ENCODE measurements at places on chromosomes 13 and 19.

DNA sequence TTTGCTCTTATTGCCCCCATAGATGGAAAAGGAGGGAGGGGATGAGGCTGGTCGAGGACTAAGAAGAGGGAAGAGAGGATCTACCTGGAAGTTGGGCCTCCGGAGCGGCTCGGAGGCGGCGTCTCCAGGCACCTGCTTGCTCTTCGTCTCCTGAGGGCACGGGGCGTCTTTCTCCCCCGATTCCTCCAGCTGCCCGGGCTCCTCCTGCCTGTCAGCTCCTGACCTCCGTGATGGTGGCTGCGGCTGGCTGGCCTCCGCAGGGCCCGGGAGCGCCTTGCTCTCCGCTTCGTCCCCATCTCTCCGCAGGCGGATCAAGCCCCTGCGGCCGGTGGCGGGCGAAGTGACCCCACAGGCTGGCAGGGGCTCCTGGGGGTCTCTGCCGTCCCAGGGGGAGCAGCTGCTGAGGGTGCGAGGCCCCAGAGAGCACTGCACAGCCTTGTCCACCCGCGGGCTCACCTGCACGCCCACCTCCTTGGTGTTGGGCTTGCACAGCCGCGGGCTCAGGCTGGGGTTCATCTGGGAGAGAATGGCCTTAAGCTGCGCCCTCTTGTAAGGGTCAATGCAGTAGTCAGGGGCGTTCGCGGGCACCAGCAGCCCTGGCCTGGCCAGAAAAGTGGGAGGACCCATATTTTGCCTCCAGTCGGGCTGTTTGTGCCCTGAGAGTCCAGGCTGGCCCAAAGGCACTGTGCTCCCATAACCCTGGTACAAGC, 3.8 kb downstream of the ZAR1L start:
- DNase-seq: no peak

DNA sequence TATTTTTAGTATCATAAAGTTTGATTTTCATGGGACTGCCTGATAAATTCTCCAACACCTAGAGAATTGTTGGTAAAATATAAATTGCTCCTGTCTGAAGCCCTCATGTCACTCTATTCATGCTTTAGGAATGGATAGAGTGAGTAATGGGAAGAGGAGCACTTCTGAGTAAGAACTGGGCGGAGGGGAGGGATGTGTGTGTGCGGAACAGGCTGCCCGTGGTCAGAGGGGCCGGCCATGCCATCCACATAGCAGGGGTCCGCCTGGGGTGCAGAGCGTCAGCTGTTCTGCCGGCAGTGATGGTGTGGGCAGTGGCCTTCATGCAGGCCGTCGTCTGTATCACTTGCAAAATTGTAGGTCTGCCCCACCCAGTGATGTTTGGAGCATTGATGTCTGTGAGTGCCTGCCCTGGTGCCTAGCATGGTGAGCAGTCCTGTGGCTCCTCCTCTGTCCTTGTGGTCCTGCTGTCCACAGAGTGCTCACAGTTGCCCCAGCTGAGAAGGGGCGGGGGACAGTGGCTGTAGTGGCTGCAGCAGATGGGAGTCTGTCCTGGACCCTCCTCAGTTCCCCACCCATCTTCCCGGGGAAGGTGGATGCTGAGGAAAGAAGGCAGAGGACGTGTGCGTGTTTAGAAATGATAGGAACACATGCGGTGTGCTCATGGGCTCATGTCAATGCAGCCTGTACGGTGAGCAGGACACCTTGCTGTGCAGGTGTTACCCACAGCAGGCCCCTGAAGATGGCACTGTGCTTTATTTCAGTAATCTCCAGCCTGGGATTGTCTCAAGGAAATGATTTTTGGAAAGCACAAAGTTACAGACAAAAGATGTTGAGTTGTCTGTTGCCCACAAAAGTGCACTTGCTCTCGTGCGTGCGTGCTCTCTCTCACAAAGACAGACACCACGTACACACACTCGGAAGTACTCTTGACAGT, 49.4 kb upstream of the TEX29 start:
- DNase-seq: no peak

DNA sequence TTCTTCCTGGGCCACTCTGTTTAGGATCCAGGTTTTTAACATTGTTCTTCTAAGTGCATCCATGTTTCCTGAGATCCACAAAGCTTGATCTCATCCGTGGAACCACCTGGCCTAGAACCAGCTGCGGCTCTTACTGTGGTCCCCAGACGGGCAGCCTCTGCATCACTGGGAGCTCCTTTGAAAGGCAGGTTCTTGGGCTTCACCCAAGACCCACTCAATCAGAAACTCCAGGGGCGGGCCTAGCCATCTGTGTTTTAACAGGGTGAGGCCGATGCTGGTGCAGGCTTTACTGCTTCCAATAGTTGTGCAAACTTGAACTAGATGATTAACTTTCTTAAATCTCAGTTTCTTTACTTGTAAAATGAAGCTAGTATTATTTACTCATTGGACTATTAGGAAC, 605.7 kb downstream of the FGF9 start:
- no peak for DNase-seq

- no peak for DNase-seq
These were observed 13.2 kb downstream of the SPINT2 start for GRCh38 chr19:38277549-38277948.

DNA sequence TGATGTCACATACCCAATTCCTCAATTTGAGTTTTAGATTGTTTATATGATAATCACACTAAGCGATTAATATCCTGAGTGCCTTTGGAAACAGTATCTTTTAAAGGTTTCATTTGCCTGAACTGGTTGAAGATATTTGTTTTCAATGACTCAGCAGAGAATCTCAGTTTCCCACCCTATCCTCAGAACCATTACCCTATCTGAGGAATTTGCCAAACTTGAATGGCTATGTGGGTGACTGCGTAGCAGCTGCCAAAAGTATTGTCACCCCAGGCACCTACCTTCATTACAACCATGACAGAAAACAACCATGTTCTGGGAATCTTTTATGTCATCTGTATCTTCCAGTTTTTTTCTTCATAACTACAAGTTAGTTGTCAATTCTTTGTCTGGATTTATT, 440.1 kb upstream of the NBEA start:
- DNase-seq: no peak

DNA sequence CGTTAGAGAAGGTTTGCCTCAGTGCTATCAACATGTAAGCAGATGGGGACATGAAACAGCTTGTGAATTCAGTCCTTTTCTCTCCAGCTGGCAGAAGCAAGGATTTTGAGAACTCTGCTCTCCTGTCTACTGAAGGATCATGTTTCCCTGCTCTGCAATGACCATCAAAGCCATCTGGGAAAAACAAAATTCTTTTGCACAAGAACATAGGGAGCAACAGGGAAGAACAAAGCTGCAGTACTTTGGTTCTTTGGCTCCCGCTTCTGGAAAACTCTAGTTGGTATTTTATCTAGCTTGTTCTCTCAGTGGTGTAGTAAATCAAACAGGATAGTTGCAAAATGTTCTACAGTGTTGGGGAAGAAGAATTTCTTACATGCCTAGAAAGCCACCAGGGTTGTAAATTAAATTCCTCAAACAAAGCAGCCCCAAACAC, 270.4 kb downstream of the ENOX1 start:
- no peak for DNase-seq

DNA sequence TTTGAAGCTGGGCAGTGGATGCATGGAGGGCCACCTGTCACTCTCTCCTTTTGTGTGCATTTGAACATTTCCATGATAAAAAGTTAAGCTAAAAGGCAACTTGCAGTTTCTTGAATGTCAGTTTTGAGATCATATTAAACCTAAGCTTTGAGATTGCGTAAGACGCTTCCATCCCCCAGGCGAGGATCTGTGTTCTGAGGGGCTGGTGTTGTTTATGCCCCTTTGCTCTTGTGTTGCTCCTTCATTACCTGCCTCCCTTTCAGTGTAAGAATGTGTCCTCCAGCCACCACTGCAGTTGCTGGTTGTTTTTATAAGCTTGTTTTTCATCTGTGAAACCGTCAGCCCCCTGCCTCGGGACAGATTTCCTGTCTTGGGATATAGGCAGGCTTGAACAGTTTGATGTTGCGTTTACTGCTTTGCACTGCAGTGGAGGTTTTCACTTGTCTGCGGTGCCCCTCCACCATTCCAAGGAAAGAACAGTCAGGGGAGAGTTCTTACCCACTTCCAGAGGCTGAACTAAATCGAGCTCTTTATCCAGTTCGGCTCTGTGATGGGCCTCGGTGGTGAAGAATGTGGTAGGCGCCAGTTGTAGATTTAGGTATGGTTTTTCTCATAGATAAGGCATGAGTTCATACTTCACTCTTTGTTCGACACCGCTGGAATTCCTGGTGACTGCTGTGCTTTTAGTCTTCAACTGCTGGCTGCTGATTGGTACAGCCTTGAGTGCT, 96.8 kb downstream of the ARHGEF7 start:
- DNase-seq: no peak

GRCh38 chr13:26589754-26590153, 32.3 kb downstream of the WASF3 start:
- DNase-seq: no peak

DNA sequence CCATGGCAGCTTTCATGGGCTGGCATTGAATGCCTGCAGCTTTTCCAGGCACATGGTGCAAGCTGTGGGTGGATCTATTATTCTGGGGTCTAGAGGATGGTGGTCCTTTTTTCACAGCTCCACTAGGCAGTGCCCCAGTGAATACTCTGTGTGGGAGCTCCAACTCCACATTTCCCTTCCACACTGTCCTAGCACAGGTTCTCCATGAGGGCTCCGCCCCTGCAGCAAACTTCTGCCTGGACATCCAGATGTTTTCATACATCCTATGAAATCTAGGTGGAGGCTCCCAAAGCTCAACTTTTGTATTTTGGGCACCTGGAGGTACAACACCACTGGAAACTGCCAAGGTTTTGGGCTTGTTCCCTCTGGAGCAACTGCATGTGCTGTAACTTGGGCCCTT, 450.6 kb downstream of the LMO7 start:
- no peak for DNase-seq

GRCh38 chr13:97341135-97341534, 92.8 kb upstream of the RAP2A start:
- no peak for DNase-seq
